ENCODE measurements at places on chromosomes 12 and 14. TPM values are rescaled to one million over a fixed set of nuclear protein-coding genes. Genes with fewer than 3 reads are reported as not detected.

Gene PSMA6
- 408 TPM for total RNA-seq

GRCh38 chr12:116236976-116237375 lies 40.5 kb downstream of the MED13L start:
- DNase-seq: no peak

DNA sequence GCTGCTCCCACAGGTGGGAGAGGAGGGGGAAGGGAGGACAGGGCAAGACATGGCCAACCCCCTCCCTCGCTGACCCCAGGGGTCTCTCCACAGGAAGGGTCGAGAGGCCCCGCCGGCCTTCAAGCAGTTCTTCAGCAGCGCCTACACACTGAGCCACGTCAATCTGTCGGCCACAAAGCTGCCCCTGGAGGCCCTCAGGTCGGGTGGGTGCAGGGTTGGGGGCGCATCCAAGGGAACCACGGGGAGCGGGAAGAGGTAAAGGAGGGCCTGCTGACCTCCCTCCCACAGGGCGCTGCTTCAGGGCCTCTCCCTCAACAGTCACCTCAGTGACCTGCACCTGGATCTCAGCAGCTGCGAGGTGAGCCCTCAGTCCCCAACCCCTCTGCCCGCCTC lies 6.1 kb downstream of the CARMIL3 start:
- no peak for DNase-seq

Gene FOXA1
- 0.16 TPM for total RNA-seq

DNA sequence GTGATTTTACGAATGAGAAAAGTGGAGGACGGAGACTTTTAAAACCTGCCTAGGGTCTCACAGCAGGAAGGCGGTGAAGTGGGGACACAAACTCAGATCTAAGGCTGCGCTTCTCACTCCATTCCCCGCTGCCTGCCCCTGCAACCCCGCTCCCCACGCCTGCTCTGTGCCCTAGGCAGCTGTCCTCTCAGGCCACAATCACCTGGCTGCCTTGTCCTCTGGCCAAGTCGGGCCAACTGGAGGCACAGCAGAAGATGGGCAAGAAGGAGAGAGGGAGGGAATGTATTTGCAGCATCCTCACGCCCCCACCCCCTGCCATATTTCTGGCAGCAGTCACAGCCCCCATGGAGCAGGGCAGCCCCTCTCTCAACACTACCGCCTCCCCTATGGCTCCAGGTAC lies 94.9 kb downstream of the CHGA start:
- no peak for DNase-seq
